Stimulated activated CD8-positive, alpha-beta memory T cell treated with anti-CD3 and anti-CD28 coated beads, Interleukin-15, amount 100 ng/mL, for 4 hours (primary cell): ENCODE measurements at places on chromosomes 6 and 20.

- no peak for DNase-seq
These were observed 48.9 kb downstream of the CNBD2 start for GRCh38 chr20:36017048-36017951.

- DNase-seq: no peak
These were observed 2.4 kb upstream of the GCNT2 start for GRCh38 chr6:10518557-10519407.

DNA sequence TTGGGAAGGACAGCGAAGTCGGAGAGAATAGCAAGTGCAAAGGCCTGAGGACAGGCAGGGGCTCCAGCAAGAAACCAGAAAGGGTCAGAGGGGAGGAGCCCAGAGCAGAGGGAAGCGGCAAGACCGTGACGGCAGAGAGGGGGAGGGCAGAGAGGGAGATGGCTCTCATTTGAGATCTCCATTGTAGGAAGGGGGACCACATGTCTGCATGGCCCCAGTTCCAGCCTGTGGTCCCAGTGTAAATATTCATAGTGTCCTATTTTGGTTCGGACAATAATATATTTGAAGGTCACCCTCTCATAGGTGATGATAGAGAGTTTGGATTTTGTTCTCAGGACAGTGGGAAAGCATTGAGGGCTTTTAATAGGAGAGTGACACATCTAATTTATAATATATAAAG is 231.1 kb upstream of the RNF24 start:
- DNase-seq: no peak

DNA sequence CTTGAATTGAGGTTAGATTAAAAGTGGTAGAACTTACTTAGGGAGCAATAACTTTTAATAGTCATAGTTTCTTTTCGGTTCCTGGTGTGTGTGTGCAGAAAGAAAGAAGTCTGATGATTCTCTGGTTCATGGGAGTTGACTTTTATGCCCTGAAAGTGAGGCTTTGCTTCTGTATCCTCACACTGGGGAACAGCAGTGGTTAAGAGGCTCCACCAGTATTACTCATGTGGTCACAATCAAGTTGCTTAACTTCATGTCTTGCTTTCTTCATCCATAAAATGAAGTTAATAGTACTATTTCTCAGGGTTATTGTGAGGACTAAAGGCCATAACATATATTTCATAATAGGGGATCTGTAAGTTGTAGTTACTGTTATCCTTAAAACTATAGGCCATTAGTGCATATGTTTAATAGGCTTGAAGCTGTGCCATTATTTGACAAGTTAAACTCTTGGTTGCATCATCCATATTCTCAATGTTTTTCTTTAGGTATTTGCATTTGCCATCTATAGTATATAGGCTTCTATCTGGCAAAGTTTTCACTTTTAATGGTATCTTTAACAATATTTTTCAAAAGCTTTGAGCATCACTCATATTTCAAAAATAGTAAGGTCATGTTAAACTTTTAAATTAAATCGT is 262.4 kb downstream of the PLCB1 start:
- DNase-seq: no peak

- no peak for DNase-seq
These were observed 33.3 kb upstream of the ZBP1 start for GRCh38 chr20:57653546-57653900.

DNA sequence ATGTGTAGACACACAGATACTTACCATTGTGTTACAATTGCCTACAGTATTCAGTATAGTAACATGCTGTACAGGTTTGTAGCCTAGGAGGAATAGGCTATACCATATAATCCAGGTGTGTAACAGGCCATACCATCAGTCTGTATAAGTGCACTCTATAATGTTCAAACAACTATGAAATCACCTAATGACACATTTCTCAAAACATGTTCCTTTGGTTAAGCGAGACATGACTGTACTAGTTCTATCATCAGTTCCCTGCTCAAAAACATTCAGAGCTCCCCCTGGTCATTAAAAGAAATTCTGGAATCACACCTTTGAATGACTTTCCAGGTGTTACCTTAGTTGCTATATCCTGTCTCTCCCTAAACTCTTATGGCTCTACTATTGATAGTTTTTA is 70.4 kb upstream of the SLC2A12 start:
- DNase-seq: no peak

- DNase-seq: no peak
These were observed 318.8 kb downstream of the BCKDHB start for GRCh38 chr6:80425089-80425823.

- no peak for DNase-seq
These were observed 65.2 kb upstream of the CCN2 start for GRCh38 chr6:132016396-132016795.

DNA sequence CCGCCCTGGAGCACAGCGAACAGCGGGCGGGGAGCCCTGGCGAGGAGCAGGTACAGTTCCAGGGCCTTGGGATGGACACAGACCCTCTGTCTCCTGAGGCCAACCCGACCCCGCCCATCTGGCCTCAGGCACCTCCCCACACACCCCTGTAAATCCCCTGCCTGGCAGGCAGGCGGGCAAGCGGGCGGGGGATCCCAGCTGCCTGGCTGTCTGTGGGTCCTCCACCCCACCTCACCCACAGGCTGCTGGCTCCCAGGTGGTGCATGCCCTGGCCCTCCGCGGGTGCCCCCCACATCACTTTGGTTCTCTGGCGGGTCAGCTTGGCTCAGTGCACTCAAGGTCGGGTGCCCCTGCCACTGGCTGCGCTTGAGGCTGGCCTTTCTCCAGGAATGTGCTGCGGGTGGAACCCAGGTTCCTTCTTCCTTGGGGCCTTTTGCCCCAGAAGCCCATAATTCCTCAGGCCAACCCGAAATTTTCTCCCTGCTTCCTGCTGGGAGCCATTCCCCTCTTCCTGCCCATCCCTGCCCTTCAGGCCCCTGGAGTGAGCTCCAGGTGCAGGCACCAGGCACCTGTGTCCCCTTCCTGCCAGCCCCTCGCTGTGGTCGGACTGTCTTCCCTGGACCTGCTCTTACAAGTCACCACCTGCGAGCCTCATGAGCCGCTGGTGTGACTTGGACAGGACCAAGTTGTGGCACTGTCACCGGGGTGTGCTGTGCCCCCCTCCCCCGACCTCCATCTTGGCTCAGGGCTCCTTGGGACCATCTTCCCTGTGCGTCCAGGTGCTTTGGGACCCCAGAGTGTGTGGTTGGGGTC is 5.3 kb upstream of the TNFRSF6B start:
- DNase-seq: no peak
